Stimulated activated CD8-positive, alpha-beta memory T cell treated with anti-CD3 and anti-CD28 coated beads, Interleukin-15, amount 100 ng/mL, for 1 hour (primary cell): ENCODE measurements at places on chromosomes 2 and 18.
A peak's percentile ranks its signal among the peaks of the same experiment; 100 is the strongest.

- DNase-seq = no peak
These were observed 11.1 kb downstream of the EVA1A start for GRCh38 chr2:75549401-75550253.

- DNase-seq = no peak
These were observed 1315.4 kb upstream of the NRXN1 start for GRCh38 chr2:52347292-52347691.

DNA sequence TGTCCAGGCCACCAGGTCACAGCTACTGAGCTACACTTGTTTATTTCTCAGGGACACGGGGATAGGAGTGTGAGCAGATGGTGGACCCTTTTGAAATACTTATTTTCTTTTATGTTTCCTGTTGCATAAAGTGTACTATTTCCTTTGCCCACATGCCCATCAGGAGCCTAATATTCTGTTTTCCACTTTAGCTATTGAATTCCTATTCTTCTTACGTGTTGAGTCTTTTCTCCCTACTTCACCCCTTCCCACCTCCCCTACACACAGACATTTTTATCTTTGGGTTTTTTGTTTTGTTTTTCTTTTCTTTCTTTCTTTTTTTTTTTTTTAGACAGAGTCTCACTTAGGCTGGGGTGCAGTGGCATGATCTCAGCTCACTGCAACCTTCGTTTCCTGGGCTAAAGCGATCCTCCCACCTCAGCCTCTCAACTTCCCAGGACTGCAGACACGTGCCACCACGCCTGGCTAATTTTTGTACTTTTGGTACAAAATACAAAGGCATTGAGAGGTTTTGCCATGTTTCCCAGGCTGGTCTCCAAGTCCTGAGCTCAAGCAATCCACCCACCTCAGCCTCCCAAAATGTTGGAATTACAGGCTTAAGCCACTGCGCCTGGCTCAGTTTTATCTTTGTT is 5.2 kb upstream of the GPR55 start:
- no peak for DNase-seq

- no peak for DNase-seq
These were observed 6.9 kb downstream of the ZNF516 start for GRCh38 chr18:76488190-76488589.

- no peak for DNase-seq
These were observed 1.9 kb upstream of the STAT4 start for GRCh38 chr2:191152482-191153240.

DNA sequence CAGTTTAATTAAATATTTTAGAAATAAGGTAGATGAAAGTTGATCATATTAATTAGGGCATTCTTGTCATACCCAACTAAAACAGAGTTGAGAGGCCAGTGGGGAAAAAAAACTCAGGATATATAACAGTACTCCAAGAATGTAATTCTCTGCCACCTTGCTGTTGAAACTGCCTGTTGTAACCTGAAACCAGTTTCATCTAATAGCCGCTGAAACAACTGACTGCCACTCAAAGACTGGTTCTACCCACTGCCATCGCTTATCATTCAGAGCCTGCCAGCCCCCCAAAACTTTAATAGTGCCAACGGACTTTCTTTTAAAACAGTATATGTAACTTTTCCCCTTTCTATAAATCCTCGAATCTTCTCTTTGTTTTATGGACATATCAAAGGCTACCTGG is 37.7 kb upstream of the FSIP2 start:
- DNase-seq = no peak

DNA sequence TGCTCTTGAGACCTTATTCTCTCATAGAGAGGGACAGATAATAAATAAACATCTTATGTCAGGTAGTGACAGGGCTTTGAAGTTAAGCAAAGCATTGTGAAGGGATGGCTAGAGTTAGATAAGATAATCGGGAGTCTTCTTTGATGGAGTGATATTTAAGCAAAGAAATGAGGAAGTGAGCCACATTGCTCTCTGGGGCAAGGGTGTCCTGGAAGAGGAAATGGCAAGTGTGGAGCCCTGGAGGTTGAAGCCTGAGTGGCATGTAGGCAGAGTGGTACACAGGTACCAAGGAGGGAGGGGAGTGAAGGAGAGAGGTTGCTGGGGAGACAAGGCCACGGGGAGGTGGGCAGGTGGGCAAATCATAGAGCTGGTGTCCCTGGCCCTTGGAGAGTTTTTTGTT is 110.2 kb downstream of the CTAGE1 start:
- DNase-seq = no peak

GRCh38 chr2:95359031-95359430 is 43.5 kb upstream of the FAHD2A start:
- no peak for DNase-seq

- no peak for DNase-seq
These were observed 111.4 kb downstream of the THADA start for GRCh38 chr2:43484323-43484930.

DNA sequence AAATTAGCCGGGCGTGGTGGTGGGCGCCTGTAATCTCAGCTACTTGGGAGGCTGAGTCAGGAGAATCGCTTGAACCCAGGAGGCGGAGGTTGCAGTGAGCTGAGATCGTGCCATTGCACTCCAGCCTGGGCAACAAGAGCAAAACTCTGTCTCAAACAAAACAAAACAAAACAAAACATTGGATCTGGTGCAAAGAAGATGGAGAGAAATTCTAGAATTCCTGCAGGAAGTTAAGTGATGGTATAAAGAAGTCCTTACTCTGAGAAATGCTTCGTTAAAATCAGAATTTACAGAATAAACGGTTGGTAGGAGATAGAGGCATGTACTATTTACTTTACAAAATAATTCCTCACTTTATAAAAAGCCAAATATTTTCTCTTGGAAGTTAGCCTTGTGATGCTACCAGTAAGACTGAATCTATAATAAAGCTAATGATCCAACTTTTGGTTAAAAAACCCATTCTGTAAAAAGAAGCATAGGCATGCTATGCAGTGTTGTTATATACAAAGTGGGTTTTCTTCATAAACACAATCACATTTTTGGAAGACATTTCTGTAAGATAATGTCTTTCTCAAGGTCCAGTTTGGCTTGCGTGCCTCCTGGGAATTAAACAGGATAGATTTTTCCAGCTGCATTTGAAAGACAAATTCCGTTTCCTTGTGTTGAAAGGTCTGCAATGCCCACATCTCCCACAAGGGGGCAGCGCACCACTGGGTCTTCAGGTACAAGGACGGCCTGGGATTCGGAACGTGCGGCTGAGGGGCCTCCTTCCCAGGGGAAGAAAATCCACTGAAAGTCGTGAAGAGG is 35.6 kb upstream of the PNO1 start:
- DNase-seq = peak; percentile 69

GRCh38 chr2:57693177-57693576 is 353.4 kb upstream of the VRK2 start:
- no peak for DNase-seq
